ENCODE measurements at places on chromosomes 6 and 20.

DNA sequence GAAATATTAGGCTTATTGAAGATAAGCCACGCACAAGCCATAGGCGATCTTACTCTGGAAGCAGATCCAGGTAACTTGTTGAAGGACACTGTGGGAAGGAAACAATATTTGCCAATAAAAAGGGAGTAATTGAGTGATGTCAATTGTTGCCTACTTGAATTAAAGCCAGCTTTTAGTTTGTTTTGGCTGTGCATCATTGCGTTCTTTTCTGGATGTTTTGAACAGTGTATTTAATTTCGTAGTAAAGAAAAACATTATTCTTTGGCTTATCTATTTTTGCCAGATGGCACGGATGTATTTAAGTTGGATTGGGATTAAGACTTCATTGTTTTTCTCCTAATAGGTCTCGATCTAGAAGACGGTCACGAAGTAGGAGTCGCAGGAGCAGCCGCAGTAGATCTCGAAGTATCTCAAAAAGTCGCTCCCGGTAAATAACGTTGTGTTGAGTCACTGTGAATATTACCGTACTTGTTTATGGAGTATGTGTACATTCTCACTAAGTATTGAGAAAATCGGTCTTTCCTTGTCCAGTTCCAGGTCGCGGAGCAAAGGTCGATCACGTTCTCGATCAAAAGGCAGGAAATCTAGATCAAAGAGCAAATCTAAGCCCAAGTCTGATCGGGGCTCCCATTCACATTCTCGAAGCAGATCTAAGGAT lies 2.6 kb downstream of the SRSF6 start:
- DNase-seq, result no peak

GRCh38 chr20:22106308-22106938 lies 401.0 kb downstream of the PAX1 start:
- no peak for DNase-seq

GRCh38 chr20:15965165-15965564 lies 608.1 kb downstream of the KIF16B start:
- DNase-seq, result no peak

- no peak for DNase-seq
Observed at GRCh38 chr6:137976430-137976829, 109.4 kb downstream of the TNFAIP3 start.

DNA sequence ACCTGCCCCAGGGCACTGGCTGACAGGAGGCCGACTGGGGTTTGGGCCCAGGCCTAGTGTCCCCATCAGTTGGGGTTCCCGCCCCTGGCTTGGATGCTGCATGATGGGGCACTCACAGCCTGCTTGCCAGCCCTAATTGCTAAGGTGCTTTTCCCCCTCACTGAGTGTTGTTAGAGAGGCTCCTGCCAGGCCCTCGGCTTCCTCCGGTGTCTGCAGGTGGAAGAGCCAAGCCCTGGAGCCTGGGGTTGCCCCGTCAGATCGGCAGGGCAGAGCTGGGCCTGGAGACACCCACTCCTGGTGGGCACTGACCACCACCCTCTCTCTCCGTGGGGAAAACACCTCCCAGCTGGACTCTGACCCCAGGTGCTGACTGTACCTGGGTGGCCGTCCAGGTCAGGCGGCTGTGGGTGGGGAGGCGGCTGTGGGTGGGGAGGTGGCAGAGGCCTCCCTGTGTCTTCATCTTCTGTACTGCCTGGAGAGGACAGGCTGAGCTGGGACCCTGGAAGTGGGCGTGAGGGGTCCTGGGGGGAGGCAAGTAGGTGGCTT lies 6.0 kb upstream of the CABLES2 start:
- DNase-seq, result no peak
